ENCODE measurements at places on chromosomes 12 and 14.
A peak's percentile ranks its signal among the peaks of the same experiment; 100 is the strongest.

- no peak for DNase-seq
Measured at GRCh38 chr14:89479802-89480201, 62.8 kb upstream of the FOXN3 start.

- no peak for DNase-seq
Measured at GRCh38 chr12:80415466-80415865, 28.6 kb upstream of the PTPRQ start.

DNA sequence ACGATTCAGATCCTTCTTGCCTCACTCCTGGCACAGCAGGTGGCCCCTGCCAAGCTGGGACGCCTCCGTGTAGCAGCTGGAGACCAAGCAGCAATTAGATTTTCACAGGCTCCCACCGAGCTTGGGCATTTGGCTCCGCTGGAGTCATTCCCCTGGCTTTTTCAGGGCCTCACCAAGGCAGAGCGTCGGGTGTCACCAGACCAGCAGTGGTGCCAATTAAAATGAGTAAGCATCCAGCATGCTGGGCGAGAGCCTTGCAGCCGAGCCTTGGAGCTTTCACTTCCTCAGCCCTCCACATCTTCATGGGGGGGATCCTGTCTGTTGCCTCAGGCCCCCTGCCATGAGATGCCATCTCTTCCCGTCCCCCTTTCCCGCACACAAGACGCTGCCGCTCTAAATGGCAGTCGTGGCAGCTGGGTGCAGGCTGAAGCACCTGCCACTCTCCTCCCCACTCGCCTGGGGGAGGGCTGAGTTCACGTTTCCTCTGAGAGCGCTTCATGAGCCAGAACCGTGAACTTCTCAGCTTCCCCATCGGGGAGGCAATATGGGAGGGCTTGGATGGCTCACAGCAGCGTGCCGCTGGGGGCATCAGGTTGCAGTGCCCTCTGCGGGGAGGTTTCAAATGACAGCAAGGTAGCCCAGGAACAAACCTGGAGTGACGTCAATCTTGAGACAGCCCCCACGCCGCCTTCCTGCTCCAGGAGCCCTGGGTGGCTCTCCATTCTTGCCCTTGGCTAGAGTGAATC lies 11.7 kb downstream of the TPCN1 start:
- peak; percentile 53 for DNase-seq

DNA sequence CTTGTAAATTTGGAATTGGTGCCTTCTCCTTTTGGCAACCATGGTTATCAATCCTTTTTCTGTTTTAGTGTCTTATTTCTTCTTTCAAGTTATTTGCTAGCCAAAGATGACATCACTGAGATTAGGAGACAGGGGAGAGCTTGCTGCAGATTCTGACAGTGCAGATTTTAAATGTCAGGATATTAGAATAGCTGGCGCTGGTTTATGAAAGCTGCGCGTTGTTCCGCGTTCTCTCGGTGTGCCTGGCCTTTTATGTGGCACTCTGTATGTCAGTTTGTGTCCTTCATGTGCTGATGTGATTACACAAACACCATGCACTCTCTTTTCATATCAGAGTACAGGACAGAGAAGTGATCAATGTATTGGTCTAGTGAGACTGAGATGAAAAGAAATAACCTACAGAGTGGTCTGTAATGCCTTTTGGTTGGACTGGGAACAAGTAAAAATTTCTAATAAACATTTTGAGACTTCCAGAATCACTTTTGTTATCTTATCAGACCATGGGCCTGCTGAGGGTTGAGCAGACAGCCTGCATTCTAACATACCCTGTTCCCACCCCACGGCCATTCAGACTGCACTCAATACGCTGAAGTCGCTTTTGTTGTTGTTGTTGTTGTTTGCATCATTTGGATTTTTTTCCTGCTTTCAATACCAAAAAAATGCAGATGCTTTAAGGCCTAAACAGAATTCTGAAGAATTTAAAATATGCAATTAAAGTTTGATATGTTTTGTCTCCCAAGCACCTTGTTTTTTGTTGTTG lies 49.7 kb upstream of the TRAF3 start:
- no peak for DNase-seq

GRCh38 chr12:49762468-49762847 lies 21.1 kb downstream of the TMBIM6 start:
- no peak for DNase-seq

- DNase-seq = no peak
Measured at GRCh38 chr14:50001999-50002925, 109.4 kb downstream of the ARF6 start.

All from activated naive CD4-positive, alpha-beta T cell (primary cell).